ENCODE measurements at places on chromosomes 7 and 10.
A peak's percentile ranks its signal among the peaks of the same experiment; 100 is the strongest.

DNA sequence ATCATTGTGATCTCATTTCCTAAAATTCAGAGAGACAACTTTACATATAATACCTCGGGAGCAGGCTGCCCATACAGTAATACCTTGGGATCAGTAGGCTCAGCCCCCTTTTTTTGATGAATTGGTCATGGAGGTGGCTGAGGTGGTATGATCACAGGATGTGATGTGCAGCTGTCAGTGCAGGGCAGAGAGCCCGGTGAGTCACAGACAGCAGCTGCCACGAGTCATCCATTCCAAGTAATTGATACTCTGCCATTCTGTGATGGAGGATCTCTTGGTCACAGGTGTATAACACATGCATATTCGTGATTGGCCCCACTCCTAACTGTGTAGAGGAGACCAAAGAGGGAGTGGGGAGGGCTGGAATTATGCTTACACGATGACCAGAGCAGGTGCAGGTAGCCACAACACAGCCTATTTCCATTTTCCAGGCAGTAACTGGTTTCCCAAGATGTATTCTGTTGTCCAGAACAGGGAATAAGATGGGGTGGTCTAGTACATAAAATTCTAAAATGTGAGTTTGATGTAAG lies 14.1 kb downstream of the NRCAM start:
- DNase-seq = peak; percentile 33

DNA sequence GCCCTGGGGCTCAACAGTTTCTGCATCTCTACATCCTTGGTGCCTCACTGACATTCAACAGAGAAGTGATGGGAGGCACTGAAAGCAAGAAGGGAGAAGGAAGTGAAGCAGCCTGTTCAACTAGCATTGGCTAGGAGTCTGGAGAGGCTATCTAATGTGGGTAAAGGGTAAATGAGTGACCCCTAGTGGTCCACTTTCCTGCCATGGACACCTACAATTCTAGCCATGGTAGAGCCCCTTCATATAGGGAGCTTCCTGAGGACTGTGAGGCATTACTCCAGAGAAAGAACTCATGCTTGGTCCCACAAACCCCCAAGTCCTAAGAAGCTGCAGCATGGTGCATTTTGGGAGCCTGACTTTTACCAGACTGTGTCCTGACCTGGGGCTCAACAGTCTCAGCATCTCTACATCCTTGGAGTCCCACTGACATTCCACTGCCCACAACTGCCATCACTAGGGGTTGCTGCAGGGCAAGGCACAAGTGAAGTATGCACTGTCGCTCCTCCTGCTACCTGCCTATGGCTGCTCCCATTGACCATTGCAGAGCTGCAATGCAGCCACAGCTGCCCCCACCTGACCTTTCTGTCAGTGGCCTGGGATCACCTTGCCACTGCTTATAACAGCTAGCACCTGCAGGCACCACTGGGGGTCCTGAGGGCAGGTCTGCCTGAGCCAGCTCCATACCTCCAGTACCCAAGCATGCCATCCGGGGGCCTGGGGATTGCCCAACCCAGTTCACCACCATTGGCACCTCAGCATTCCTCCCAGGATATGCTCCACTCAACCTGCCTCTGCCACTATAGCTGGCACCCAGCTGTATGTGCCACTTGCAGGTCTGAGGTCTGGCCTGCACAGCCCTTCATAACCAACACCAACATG lies 44.1 kb upstream of the CDK6 start:
- DNase-seq = no peak

DNA sequence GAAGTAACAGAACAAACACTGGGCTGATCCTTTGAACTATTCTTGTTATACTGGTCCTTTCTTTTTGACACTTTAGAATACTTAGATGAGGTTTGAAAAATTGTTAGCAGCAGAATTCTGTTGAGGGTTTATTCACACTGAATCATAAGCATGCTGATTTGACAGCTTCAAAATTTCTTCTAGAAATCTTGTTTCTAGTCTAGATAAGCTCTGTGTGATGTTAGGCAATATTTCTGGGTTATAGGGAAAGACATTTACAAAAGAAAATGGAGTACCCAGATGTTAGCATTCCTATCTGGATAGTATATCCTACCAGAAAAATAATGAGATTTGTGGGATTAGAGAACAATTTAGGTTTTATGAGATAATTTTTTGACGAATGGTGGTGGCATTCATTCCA lies 12.1 kb downstream of the CSTF2T start:
- DNase-seq = no peak

DNA sequence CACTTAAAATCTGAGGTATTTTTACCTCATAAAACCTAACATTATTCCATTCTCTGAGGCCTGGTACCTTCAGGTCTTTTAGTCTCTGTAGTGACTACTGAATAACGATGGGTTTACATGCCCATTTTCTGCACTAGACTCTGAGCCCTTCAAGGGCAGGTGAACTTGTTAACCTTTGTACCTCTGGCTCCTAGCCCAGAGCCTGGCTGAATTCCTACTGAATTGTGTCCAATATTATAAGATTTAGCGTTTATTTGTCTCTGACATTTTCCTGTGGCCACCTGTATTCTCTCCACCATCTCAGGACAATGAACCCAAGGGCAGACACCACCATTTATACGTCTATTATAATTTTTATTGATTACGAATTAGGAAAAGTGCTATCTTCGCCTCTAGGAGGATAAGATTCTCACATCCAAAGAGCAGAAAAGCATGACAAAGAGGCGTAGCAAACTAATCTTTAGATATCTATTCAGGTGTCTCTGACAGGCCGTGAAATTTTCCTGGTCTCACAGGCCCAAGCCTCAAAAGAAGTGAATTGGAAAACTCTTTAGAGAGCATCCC lies 27.9 kb upstream of the HNRNPH3 start:
- no peak for DNase-seq

- no peak for DNase-seq
Observed at GRCh38 chr10:85832988-85833387, 533.6 kb downstream of the GRID1 start.
